Tibial nerve (tissue), 4 donors: ENCODE measurements at places on chromosomes 4 and X. TPM values are rescaled to one million over a fixed set of nuclear protein-coding genes. Genes with fewer than 3 reads are reported as not detected.
A peak's percentile ranks its signal among the peaks of the same experiment; 100 is the strongest.

- no peak overlapping the region for H3K27ac ChIP-seq
- H3K36me3 ChIP-seq, result no peaks in the 10 kb centered on the region
- no peaks in the 10 kb centered on the region for H3K4me1 ChIP-seq
- H3K4me3 ChIP-seq, result no peak overlapping the region
Observed at GRCh38 chrX:53481816-53482465, 47.8 kb upstream of the HSD17B10 start.

The SLC9B2 gene
- total RNA-seq, result 19.7 TPM

DNA sequence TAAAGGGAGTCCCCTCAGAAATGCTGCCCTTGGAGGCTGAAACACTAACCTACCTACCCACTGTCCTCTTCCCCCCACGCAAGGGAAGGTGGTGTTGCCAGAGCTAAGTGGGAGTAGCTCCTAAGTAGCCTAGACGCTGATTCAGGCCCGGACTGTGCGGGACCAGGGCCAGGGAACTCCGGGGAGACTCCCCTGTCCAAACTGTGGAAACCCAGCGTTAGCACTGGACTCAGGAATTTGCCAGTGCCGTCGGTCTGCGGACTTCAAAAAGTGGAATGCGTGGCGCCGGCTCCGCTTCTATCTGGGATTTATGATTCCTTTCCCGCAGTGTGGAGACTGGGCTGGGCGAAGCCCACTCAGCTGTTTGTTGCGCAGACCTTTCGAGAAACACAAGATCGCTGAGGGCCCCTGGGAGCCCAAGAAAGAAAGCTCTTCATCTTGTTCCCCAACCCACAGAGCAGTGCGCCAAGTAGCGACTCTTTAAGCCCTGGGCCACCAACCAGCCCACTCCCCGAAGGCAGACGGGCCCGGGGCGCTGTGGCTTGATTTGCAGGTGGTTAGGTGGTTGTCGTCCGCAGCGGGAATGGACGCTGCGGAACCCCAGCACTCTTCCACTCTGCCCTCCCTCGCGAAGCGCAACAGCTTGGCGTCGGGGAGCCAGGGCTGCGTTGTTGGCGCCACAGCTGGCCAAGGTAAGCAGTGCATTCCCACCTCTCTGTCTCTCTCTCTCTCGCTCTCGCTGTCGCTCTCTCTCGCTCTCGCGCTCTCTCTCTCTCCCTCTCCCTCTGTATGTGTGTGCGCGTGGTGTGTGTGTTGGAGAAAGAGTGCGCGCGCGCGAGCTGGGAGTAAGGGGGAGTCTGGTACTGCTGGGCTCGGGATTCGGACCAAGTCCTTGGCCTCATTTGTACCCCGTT lies 2.0 kb downstream of the TMEM255A start:
- H3K27ac ChIP-seq, result peak overlapping the region; percentile 24
- no peaks in the 10 kb centered on the region for H3K4me1 ChIP-seq
- no peaks in the 10 kb centered on the region for H3K36me3 ChIP-seq
- H3K4me3 ChIP-seq, result peak overlapping the region; percentile 23

- no peak for DNase-seq
- peaks cover 14% of the 10 kb centered on the region for H3K27me3 ChIP-seq
- no peaks in the 10 kb centered on the region for H3K4me1 ChIP-seq
- no peak overlapping the region for H3K4me3 ChIP-seq
- H3K27ac ChIP-seq, result no peak overlapping the region
Observed at GRCh38 chrX:119105826-119106225, 21.8 kb downstream of the KIAA1210 start.
